Muscle of arm (tissue), 14 donors: ENCODE measurements at places on chromosomes 12 and 14. TPM values are rescaled to one million over a fixed set of nuclear protein-coding genes. Genes with fewer than 3 reads are reported as not detected.

DNA sequence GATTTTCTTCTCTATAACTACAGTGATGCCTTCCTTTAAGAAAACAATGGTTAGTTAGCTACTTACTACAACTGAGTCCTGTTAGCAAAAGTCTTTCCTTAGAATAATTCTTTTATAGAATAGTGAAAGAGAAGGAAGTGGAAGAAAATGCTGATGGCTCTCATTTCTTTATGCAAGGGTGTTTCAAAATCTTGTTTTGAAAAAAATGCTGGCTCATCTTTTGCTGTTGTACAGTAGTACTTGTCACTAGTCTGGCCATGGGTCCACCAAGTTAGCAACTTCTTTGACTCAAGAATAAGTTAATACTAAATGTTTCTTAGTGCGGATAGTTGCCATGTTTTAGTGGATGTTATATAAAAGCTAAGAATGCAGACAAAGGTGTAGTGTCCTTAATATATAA lies 225.4 kb downstream of the PTPRO start:
- DNase-seq: no peak

GRCh38 chr14:68842298-68842697 lies 49.4 kb upstream of the ZFP36L1 start:
- no peak for DNase-seq

DNA sequence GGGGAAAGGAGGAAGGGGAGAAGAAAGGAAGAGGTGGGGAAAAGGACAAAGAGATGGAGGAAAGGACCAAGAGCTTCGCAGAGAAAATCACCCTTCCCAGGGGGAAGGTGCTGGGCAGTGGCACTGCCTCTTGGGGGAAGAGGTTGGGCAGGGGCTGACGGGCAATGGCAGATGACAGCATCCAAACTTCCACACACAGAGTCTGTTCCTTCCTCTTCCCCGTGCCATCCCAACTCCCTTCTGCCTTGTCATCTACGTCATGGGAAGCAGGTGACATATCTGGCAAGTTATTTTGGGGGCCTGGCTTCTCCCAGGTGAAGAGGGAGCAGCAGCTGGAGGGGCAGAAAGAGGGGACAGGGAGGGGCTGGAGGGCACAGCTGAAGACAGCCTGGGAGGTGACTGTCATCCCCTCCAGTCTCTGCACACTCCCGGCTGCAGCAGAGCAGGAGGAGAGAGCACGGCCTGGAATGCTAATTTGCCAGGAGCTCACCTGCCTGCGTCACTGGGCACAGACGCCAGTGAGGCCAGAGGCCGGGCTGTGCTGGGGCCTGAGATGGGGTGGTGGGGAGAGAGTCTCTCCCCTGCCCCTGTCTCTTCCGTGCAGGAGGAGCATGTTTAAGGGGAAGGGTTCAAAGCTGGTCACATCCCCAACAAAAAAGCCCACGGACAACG lies 43.9 kb upstream of the IQSEC3 start:
- no peak for DNase-seq

- DNase-seq: no peak
These were observed 253.4 kb upstream of the SFSWAP start for GRCh38 chr12:131457331-131458047.

DNA sequence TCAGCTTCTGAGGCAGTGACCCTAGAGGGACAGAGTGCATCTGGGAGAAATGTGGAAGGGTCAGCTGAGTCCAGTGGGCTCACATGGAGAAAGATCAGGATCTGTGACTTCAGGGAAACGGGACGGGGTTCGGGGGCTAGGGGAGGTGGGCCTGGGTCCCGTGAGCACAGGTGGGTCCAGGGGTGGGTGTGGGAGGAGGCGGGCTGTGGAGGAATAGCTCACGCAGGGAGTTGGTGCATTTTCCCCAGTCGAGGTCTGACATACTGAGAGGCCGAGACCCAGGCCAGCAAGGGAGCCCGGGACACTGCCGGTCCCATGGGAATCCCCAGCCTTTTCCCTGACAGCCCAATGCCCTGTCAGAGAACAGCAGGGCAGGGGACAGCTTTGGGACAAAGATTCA lies 93.1 kb downstream of the TNFAIP2 start:
- DNase-seq: no peak

DNA sequence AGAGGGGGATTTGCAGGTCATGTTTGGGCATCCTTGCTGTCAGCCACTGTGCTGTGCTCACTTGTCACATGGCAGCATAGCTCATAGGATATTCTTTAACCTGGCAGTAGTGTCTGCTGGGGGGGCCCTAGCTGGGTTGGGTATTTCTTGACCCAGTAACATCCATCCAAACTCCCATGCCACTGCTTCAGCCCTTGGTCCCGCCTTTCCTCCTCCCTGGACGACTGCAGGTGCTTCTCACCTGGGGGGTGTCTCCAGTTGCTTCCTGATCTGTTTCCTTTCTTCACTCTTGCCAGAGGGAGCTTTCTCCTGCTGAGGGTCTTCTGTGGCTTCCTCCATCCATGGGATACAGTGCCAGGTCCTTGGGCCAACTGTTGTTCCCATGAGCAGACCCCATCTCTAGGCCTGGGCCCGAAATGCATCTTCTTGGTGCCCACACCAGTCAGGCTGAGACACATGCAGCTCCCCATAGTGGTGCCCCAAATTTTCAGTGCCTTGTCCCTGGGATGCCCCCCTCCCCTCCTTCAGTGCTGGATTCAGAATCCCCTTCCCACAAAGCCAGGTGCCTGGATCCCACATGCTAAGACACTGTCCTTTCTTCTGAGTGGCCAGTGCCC lies 20.5 kb downstream of the C14orf132 start:
- DNase-seq: no peak

PLEK2 gene
- 2.5 TPM for polyA plus RNA-seq

NELL2 gene
- polyA plus RNA-seq: 1.8 TPM

DNA sequence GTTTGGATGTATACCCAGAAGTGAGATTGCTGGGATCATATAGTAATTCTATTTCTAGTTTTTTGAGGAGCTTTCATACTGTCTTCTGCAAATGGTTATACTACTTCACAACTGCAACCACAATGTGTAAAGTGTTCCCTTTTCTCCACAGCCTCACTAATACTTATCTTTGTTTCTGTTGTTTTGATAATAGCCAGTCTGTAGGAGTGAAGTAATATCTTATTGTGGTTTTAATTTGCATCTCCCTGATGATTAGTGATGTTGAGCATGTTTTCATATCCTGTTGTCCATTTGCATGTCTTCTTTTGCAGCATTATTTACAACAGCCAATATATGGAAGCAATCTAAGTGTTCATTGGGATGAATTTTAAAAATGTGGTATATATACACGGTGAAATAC lies 29.9 kb downstream of the GABARAPL1 start:
- DNase-seq: no peak

ARF6 gene
- 34.0 TPM for polyA plus RNA-seq

ABCC9 gene
- polyA plus RNA-seq: 91.4 TPM

- DNase-seq: no peak
These were observed 713 bp downstream of the ALKBH2 start for GRCh38 chr12:109092497-109093021.

TAS2R42 gene
- not detected for polyA plus RNA-seq

- DNase-seq: no peak
These were observed 14.8 kb upstream of the OR6J1 start for GRCh38 chr14:22658946-22659345.

KLHL33 gene
- polyA plus RNA-seq: 0.74 TPM

DNA sequence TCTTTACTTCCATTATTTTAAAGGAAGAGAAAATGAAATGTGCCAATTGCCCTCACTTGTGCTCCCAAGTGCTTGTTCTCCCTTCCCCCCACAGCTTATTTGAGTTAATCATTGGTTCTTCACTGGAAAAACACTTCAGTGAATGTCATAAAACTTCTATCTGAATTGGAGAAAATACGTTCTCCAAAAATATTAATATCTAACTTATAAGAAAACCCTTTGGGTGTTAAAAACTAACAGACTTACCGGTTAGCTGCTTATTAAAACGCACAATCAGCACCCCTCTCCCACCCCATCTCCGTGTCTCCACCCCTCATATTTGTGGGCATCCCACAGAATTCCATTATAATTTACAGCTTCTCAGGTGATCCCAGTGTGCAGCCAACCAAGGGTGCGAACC lies 31.7 kb downstream of the PLEKHA5 start:
- DNase-seq: no peak

TRHDE gene
- polyA plus RNA-seq: 0.81 TPM

DNA sequence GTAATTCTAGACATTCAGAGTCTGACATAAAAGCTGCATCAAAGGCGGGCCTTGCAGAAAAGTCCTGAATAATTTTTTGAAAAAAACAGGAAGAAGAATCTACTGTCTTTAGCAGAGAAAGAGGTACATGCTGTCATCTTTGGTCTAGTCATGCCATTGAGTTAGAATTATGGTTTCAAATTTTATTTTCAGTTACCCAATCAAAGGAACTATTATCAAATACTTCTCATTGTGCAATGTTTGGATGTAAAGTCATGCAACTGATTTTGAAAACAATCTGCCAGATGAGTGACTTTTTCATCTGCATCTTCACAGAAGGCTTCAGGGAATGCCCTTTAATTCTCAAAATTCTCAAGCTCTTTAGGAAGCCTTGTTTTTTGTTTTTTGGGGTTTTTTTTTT lies 803.5 kb downstream of the FLRT2 start:
- no peak for DNase-seq

- no peak for DNase-seq
These were observed 90.0 kb downstream of the PPM1H start for GRCh38 chr12:62844915-62845314.

- no peak for DNase-seq
These were observed 214.4 kb upstream of the LRFN5 start for GRCh38 chr14:41392226-41392625.

DNA sequence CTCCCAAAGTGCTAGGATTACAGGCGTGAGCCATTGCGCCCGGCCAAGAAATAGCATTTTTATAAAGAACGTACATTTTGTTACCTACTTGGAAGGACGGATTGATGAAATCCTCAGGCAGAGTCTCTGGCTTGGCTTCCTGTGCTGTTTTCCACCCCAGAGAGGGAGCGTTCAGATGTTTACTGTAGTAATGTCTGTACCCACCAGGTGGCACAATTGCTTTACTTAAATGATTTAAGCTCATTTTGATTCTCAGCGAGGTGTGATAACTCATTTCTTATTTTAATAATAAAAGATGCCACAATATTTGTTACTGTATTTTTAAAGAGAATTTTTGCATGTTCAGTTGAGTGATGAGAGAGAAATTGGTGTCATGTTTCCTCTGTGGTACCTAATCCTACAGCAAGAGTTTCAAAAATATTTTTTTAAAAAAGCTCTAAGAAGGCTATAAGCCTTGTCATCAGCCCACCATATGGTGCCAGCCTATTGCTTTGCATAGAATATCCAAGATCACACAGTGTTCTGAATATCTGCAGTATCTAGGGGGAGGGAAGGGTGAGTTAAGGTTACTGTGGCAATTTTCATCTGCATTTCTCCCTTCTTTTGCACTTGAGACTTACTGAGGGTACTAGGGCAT lies 82.6 kb upstream of the TRAF3 start:
- peak; percentile 81 for DNase-seq

DNA sequence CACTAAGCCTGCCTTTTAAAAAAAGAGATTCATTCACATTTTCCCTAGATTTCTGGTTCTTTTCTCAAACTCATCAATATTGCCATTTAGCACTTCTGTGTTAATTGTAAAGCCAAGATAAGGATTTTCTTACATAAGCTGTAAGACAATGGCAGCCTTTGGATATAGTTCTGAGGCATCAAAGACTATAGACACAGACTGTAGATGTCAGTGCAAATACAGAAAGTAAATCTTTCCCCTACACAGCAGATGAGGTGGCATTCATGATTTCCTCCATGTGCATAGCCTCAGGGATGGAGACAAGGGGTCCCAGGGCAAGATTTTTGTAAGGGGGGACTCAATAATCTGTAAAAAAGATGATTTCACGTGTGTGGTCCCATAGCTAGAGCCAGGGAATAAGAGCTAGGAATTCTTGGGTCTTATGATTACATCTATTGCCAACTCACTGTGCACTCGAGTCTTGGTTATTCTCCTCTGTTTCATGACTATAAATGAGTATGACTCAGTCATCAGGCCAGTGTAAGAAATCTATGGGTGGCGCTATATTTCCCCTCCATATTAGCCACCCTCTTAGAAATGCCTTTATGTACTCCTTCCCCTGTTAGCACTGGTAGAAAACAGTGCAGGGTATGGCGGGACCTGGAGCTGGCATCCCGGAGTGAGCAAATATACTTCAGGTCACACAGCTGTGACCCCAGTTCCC lies 207.5 kb downstream of the EXOC5 start:
- no peak for DNase-seq

RNF212B gene
- not detected for polyA plus RNA-seq

GLS2 gene
- polyA plus RNA-seq: 0.27 TPM

DNA sequence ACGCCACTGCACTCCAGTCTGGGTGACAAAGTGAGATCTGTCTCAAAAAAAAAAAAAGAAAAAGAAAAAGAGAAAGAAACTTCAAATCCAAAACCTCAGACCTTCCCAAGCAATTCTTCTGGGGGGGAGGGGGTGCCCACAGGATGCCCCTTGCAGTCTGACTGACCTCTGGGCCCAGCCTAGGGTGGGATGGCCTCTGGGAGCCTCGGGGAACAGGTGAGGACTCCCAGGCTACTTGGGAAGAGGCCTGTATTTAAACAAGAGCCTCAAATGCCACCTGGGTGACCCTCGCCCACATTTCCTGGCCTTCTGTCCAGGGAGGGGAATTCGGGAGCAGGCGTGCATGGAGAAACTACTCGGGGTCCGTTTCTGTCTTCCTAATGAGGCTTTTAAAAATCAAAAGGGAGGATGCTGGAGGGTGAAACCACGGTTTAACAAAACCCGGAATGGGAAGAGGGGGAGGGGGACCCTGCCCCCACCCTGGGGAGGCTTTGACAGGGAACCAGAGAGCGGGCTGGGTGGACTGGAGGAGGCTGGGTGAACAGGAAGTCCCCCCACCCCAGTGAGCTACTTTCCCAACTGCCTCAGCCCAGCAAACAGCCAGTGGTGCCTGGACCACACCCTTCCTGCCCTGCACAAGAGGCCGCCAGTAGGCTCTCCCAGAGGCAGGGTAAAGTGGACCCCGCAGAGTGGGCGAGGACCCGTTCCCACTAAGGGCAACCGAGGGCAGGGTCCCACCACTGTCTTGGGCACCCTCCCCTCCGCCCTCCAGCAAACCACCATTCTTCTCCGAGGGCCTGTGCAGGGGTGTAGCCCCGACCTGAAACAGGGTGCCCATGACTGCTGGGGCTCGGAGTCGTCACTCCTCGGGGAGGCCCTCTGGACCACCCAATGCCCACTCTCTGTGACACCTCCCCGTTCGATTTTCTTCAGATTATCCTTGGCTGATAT lies 1.5 kb upstream of the FBRSL1 start:
- DNase-seq: no peak

DNA sequence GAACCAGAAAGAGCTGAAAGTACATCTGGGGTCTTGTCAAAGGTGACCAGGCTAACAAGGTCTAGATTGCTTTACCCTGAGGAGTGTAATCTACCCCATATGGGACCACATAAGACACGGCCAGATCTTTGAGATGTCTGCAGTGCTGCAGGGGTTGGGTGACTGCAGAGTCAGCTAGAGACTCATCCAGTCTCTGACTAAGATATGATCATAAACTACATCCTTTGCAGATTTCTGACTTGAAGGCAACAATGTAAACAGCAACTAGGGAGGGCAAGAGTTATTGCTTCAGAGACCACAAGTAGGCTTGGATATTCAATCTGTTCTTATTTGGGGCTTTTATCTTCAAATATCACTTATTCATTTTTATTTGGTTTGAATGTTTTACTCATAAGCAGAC lies 1080.5 kb upstream of the FOXG1 start:
- DNase-seq: no peak

- DNase-seq: no peak
These were observed 975.9 kb downstream of the FLRT2 start for GRCh38 chr14:86505808-86506207.

GRCh38 chr12:75974323-75975187 lies 57.0 kb downstream of the PHLDA1 start:
- no peak for DNase-seq

- DNase-seq: no peak
These were observed 5.0 kb downstream of the CRIP2 start for GRCh38 chr14:105479431-105480158.

GRCh38 chr14:89792489-89793366 lies 161.8 kb downstream of the EFCAB11 start:
- no peak for DNase-seq
